ENCODE measurements at places on chromosomes 2 and 18. TPM values are rescaled to one million over a fixed set of nuclear protein-coding genes. Genes with fewer than 3 reads are reported as not detected.

KLHL14 gene
- 0.20 TPM for total RNA-seq

CNGA3 gene
- total RNA-seq, result not detected

SERPINB12 gene
- not detected for total RNA-seq

SCYGR1 gene
- total RNA-seq, result not detected

CRYBA2 gene
- total RNA-seq, result not detected

POTEI gene
- total RNA-seq, result not detected

POU3F3 gene
- total RNA-seq, result not detected

DNA sequence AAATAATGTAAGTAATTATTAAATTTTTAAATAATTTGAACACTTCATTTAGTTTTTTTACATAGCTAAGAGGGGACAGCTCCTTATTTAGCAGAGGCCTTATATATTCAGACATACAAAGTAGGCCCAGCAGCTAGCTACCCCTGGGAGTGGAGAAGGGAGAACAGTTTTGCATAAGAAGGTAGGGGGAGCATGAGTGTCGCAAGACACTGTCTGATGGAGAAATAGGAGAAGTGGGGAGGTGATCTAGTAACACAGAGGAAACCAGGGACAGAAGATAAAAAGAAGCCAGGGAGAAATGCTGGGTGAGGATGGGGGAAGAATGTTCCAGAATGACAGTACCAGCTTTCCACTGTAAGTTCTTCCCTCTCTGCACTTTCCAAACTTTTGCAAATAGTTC is 16.0 kb upstream of the RGPD4 start:
- H3K27ac ChIP-seq, result no peak overlapping the region
- no peaks in the 10 kb centered on the region for H3K36me3 ChIP-seq
- no peak for DNase-seq
- H3K4me3 ChIP-seq, result no peak overlapping the region
- no peaks in the 10 kb centered on the region for H3K27me3 ChIP-seq
- H3K4me1 ChIP-seq, result no peaks in the 10 kb centered on the region

- H3K27me3 ChIP-seq, result no peaks in the 10 kb centered on the region
- H3K27ac ChIP-seq, result no peak overlapping the region
- no peaks in the 10 kb centered on the region for H3K4me1 ChIP-seq
- DNase-seq, result no peak
Observed at GRCh38 chr2:194545978-194546377, 1111.0 kb upstream of the SLC39A10 start.

GRCh38 chr2:152710713-152711112 is 6.5 kb downstream of the PRPF40A start:
- H3K4me1 ChIP-seq, result peaks cover 60% of the 10 kb centered on the region
- DNase-seq, result no peak
- H3K36me3 ChIP-seq, result peaks cover 73% of the 10 kb centered on the region
- H3K27me3 ChIP-seq, result no peaks in the 10 kb centered on the region

DNA sequence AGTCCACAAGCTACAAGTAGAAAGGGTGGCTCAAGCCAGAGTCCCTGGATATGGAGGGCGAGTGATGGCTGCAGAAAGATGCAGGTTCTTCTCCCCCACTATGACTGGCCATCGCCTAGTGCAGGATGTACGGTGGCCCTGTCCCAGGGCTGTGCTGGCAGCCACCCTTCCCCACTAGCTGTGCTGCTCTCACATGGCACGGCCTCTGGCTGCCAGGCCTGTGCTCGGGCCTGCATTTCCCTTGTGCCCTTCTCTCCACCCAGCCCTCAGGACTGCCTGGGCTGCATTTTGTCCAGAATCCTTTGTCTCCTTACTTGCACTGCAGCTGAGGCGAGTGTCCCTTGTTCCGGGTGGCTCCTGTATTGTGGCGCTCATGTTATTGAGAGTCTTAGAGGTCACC is 1.6 kb upstream of the RAMP1 start:
- H3K4me3 ChIP-seq, result no peak overlapping the region
- no peaks in the 10 kb centered on the region for H3K36me3 ChIP-seq
- peaks cover 7% of the 10 kb centered on the region for H3K4me1 ChIP-seq

DNA sequence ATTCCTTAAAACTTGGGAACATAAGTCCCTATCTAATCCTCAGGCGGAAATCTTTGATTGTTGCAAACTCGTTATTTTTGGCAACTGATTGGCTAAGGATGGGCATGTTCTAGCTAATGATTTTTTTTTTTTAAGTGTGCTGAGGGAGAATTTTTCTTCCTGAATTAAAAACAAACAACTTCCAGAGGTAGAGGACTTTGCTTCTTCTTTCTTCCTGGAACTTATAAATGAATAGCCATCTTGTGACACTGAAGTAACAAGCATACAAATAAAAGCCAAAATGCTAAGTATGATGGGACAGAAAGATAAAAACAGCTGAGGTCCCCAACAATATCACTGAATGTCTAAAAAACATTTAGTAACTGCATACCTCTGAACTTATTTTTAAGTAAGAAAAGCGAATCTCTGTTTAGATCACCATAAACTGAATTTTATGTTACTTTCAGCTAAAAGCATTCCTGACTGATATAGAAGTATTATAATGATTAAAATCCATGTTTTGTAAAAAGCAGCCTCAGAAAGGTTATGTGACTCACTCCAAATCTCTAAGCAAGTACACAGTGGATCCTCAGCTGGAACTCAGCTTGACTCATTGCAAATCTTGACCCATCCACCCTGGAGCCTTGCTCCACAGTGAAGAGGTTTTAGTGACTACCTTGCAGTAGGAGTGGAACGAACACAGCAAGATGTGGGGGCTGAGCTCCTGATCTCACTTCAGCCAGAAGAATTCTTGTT is 344.4 kb downstream of the CLIP4 start:
- H3K4me1 ChIP-seq, result no peaks in the 10 kb centered on the region
- no peak overlapping the region for H3K4me3 ChIP-seq
- H3K36me3 ChIP-seq, result no peaks in the 10 kb centered on the region
- no peak overlapping the region for H3K27ac ChIP-seq
- H3K27me3 ChIP-seq, result peaks cover 15% of the 10 kb centered on the region

GRCh38 chr2:218063486-218063885 is 5.6 kb upstream of the RUFY4 start:
- H3K27me3 ChIP-seq, result peaks cover 19% of the 10 kb centered on the region
- H3K27ac ChIP-seq, result no peak overlapping the region
- DNase-seq, result no peak
- H3K4me3 ChIP-seq, result no peak overlapping the region
- H3K36me3 ChIP-seq, result no peaks in the 10 kb centered on the region

DNA sequence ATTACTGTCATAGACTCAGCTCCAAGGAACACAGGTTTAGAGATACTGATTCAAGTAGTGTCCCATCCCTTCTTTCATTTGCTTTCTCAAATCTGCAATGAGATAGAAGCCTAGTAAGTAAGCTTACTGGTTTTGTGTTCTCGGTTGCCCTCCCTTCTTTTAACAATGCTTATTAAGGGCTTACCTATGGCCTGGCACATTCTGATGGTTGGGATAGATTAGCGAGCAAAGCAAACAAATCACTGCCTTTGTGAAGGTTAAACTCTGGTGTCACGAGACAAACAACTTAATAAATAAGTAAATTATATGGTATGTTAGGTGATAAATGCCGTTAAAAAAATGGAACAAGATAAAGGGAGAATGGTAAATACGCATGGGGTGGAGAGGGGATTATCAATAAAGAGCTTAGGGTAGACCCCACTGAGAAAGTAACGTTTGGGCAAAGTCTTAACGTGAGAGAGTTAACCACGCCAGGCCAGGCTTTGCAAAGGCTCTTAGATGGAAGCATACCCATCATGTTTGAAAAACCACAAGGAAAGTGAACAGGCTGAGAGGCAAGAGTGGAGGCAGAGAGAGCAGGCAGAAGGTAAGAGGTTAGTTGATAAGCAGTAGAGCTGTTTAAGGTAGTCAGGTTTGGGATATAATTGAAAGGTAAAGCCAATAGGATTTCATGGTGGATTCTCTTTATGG is 31.0 kb downstream of the EIF2AK3 start:
- peaks cover 3% of the 10 kb centered on the region for H3K36me3 ChIP-seq
- H3K4me1 ChIP-seq, result peaks cover 31% of the 10 kb centered on the region
- no peak overlapping the region for H3K4me3 ChIP-seq
- no peaks in the 10 kb centered on the region for H3K27me3 ChIP-seq
- no peak overlapping the region for H3K27ac ChIP-seq

GRCh38 chr2:223433461-223433860 is 168.7 kb downstream of the SCG2 start:
- no peak overlapping the region for H3K4me3 ChIP-seq
- no peaks in the 10 kb centered on the region for H3K4me1 ChIP-seq

GRCh38 chr2:145910416-145910815 is 1390.5 kb upstream of the ZEB2 start:
- H3K27me3 ChIP-seq, result no peaks in the 10 kb centered on the region
- DNase-seq, result no peak
- no peaks in the 10 kb centered on the region for H3K36me3 ChIP-seq
- no peaks in the 10 kb centered on the region for H3K4me1 ChIP-seq
- H3K27ac ChIP-seq, result no peak overlapping the region
- H3K4me3 ChIP-seq, result no peak overlapping the region

DNA sequence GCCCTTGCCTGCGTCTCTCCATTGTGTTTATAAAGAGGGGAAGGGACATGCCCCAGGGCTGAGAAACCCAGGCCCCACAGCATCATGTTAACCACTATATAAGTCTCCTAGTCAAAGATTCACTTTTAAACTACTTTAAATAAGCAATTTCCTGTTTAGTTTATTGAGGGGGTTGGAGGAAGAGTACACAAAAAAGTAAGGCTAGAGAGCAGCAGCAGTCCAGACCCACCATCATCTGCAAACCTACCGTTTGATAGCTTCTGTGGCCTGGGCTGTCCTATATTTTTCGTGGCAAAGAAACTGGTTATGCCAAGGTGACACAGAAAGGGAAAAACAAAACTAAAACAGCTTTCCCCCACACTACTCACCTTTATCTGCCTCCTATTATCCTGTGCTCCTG is 646.1 kb downstream of the IRS1 start:
- no peak for DNase-seq
- H3K27me3 ChIP-seq, result peaks cover 11% of the 10 kb centered on the region
- H3K36me3 ChIP-seq, result no peaks in the 10 kb centered on the region
- no peak overlapping the region for H3K4me3 ChIP-seq
- no peaks in the 10 kb centered on the region for H3K4me1 ChIP-seq
- no peak overlapping the region for H3K27ac ChIP-seq

- no peaks in the 10 kb centered on the region for H3K36me3 ChIP-seq
- no peaks in the 10 kb centered on the region for H3K27me3 ChIP-seq
- peaks cover 9% of the 10 kb centered on the region for H3K4me1 ChIP-seq
- H3K27ac ChIP-seq, result no peak overlapping the region
- no peak overlapping the region for H3K4me3 ChIP-seq
Observed at GRCh38 chr18:3356614-3357013, 93.4 kb upstream of the TGIF1 start.
